Progenitor cell of endocrine pancreas (in vitro differentiated cells): ENCODE measurements at places on chromosomes 5 and 9. TPM values are rescaled to one million over a fixed set of nuclear protein-coding genes. Genes with fewer than 3 reads are reported as not detected.
A peak's percentile ranks its signal among the peaks of the same experiment; 100 is the strongest.

The FBN2 gene
- total RNA-seq = 6.6 and 16.3 TPM in 2 replicates

The LHFPL2 gene
- total RNA-seq = 15.0 and 18.3 TPM in 2 replicates

The DNAH5 gene
- 1.4 TPM in 2 replicates for total RNA-seq

The RMRP gene
- 15,251 and 16,487 TPM in 2 replicates for total RNA-seq

The PCDHB14 gene
- total RNA-seq = 7.9 and 8.0 TPM in 2 replicates

The PCDHGA2 gene
- 0.72 and 1.1 TPM in 2 replicates for total RNA-seq

The PALM2AKAP2 gene
- total RNA-seq = 0.51 and 0.74 TPM in 2 replicates

The TRAPPC13 gene
- 20.8 and 22.8 TPM in 2 replicates for total RNA-seq

The FGF1 gene
- total RNA-seq = not detected in 2 replicates

DNA sequence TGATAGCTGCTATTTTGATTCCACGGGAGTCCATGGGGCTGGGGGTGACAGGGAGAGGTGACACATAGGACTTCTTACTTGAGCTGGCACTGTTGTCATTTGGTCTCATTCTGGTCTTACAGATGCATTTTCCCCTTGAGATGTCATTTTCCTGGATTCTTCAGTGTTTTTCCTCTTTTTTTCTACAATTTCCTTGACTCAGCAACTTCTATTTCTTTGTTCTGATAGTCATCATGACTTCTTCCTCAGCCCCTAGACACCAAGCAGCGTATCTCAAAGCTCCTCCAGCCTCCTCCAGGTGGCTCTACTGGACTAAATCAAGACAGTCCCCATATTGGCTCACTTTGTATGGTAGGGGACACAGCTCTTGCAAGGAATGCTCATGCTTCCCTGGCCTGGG is 16.5 kb downstream of the LVRN start:
- DNase-seq = no peak
- no peaks in the 10 kb centered on the region for H3K36me3 ChIP-seq
- H3K27ac ChIP-seq = no peak overlapping the region
- no peak overlapping the region for H3K4me3 ChIP-seq

GRCh38 chr9:133210202-133210532 is 1.1 kb upstream of the OBP2B start:
- no peak for DNase-seq
- H3K4me1 ChIP-seq = peaks cover 5% of the 10 kb centered on the region
- no peak overlapping the region for H3K27ac ChIP-seq
- no peak overlapping the region for H3K4me3 ChIP-seq
- H3K27me3 ChIP-seq = peaks cover 39% of the 10 kb centered on the region
- no peaks in the 10 kb centered on the region for H3K36me3 ChIP-seq

DNA sequence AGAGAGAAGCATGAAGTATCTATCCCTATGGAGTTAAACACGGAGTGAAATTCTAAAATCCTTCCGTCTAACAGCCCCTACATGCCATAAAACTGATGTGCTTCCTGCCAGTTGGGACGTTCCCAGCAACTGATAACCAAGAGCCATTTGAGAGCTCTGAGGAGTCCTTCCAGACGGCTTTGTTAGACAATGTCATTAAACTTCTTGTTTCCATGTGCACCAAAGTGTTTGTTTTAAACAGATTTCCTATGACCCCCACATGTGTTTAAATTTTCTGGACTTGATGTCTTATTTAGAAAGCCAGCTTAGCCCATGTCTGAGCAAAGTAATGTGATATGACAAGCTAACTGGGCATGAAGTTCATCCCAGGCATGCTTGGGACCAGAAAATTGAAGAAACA is 57.2 kb upstream of the LPAR1 start:
- no peaks in the 10 kb centered on the region for H3K36me3 ChIP-seq
- no peak for DNase-seq
- H3K4me3 ChIP-seq = no peak overlapping the region
- peaks cover 16% of the 10 kb centered on the region for H3K27me3 ChIP-seq
- peaks cover 16% of the 10 kb centered on the region for H3K4me1 ChIP-seq
- H3K27ac ChIP-seq = no peak overlapping the region

DNA sequence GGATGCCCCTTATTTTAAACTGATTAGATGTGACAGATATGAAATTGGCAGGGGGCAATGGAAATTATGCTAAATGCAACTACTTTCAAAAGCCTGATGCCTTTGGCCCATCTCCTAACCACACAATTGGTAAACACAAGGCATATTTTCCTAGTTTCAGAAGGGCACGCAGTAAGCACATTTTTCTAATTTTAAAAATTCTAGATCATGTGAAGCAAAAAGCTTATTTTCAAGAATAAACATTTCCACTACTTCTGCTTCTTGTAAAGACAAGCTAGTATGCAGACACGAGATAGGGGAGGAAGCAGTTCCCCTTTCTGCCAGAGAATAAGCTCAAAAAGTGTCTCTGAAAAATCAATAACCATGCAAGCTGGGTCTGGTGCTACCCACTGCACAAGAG is 67.7 kb downstream of the ABCA1 start:
- H3K4me3 ChIP-seq = no peak overlapping the region
- H3K27ac ChIP-seq = no peak overlapping the region
- DNase-seq = no peak
- H3K36me3 ChIP-seq = peaks cover 4% of the 10 kb centered on the region
- H3K4me1 ChIP-seq = peaks cover 40% of the 10 kb centered on the region

DNA sequence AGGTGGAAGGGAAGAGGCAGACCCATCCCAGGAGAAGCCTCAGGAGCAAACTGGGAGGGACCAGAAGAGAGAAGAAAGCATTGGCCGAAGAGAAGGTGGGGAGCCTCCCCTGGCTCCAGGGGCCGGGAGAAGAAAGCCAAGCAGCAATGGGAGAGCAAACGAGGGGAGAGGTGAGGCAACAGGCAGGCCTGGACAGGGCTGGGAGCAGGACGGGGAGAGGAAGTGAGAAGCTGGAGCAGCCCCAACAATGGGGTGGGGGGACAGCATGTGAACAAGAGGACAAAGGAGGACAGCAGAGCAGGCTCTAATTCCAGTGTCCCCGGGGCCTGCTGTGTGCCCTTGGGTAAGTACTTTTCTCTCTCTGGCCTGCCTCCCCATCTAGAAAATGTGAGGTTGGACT is 115.3 kb downstream of the PSD2 start:
- H3K27me3 ChIP-seq = peaks cover 7% of the 10 kb centered on the region
- H3K4me3 ChIP-seq = no peak overlapping the region
- DNase-seq = no peak
- no peak overlapping the region for H3K27ac ChIP-seq

- H3K27me3 ChIP-seq = no peaks in the 10 kb centered on the region
- H3K4me1 ChIP-seq = peaks cover 10% of the 10 kb centered on the region
- H3K27ac ChIP-seq = no peak overlapping the region
- no peak for DNase-seq
- no peak overlapping the region for H3K4me3 ChIP-seq
Measured at GRCh38 chr5:82169892-82170291, 108.3 kb downstream of the RPS23 start.

GRCh38 chr9:118761016-118761790 is 608.0 kb downstream of the BRINP1 start:
- no peak for DNase-seq
- no peaks in the 10 kb centered on the region for H3K4me1 ChIP-seq
- H3K27me3 ChIP-seq = no peaks in the 10 kb centered on the region
- H3K4me3 ChIP-seq = no peak overlapping the region
- H3K27ac ChIP-seq = no peak overlapping the region

DNA sequence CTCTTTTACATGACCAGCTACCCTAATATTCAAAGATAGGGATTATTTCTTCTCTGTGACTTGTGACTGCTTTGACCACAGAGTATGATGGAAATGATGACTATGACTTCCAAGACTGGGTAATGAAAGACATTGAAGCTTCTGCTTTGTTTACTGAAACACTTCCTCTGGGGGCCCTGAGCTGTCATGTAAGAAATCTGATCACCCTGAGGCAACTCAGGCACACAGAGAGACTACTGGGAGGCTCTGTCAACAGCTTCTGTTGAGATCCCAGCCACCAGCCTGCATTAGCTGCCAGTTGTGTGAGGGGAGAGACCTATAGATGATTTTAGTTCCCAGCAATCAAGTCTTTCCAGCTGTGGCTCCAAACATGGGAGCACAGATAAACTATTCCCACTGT is 76.5 kb downstream of the KCTD16 start:
- DNase-seq = no peak
- peaks cover 10% of the 10 kb centered on the region for H3K4me1 ChIP-seq
- H3K4me3 ChIP-seq = no peak overlapping the region
- H3K27ac ChIP-seq = no peak overlapping the region
- no peaks in the 10 kb centered on the region for H3K27me3 ChIP-seq
- peaks cover 1% of the 10 kb centered on the region for H3K36me3 ChIP-seq

GRCh38 chr9:69139596-69139995 is 34.5 kb upstream of the TJP2 start:
- peaks cover 15% of the 10 kb centered on the region for H3K4me1 ChIP-seq
- no peaks in the 10 kb centered on the region for H3K27me3 ChIP-seq
- H3K4me3 ChIP-seq = no peak overlapping the region

DNA sequence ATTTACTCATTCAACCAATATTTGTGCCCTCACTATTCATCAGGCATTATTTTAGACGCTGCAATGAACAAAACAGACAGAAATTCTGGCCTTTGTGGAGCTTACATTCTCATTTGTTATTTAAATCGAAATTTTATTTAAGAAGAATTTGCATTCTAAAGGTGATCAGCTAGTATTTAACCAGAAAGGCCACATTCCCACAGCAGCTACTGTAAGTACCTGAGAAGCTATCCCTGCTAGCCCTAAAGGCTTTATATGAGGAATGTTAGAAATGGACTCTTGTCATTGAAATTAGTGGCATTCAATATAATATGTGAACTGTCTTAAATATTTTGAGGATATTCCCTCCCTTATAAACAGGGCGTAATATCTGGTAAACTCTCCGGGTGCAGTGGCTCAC is 35.0 kb upstream of the GOLM1 start:
- H3K4me3 ChIP-seq = no peak overlapping the region
- no peak for DNase-seq
- H3K27me3 ChIP-seq = peaks cover 46% of the 10 kb centered on the region
- no peaks in the 10 kb centered on the region for H3K36me3 ChIP-seq

DNA sequence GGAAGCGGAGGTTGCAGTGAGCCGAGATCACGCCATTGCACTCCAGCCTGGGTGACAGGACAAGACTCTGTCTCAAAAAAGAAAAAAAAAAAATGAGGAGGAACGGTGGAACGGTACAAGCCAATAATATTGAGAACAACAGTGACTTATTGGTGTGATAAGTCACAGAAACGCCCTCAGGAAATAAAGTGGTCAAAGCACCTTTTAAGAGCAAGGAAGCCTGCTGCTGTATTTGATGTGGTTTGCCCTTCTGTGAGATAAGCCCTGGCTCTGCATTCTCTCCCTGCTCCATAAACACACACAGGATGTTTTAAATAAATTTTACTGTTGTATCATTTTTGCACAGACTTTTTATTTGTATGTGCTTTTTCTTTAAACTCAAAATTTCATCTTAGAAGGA is 269.9 kb upstream of the MSX2 start:
- H3K4me1 ChIP-seq = peaks cover 9% of the 10 kb centered on the region
- no peak overlapping the region for H3K27ac ChIP-seq
- H3K27me3 ChIP-seq = no peaks in the 10 kb centered on the region
- no peak overlapping the region for H3K4me3 ChIP-seq
- DNase-seq = no peak
- no peaks in the 10 kb centered on the region for H3K36me3 ChIP-seq

DNA sequence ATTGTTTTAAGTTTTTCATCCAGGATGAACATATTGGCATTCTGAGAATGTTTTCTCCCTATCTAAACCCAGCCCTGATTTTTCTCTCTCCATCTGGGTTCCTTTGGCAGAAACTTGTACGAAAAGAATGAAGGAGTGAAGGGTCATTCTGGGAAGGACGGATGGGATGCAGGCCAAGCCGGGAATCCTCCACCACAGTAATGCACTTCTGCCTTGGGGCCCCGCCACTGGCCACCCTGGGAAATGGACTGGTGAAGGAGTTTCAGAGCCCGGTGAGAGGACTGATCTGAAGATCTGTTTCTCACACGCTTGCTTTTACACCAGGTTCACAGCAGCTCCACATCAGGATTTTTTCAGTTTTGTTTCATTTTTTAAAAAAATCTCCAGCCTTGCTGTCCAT is 554.8 kb downstream of the BNC2 start:
- no peak for DNase-seq
- peaks cover 24% of the 10 kb centered on the region for H3K27me3 ChIP-seq
- no peaks in the 10 kb centered on the region for H3K36me3 ChIP-seq
- H3K4me3 ChIP-seq = no peak overlapping the region

- no peaks in the 10 kb centered on the region for H3K27me3 ChIP-seq
- H3K27ac ChIP-seq = no peak overlapping the region
- H3K36me3 ChIP-seq = no peaks in the 10 kb centered on the region
- peaks cover 30% of the 10 kb centered on the region for H3K4me1 ChIP-seq
- H3K4me3 ChIP-seq = no peak overlapping the region
Measured at GRCh38 chr9:120692901-120693699, 21.2 kb downstream of the MEGF9 start.

- no peaks in the 10 kb centered on the region for H3K36me3 ChIP-seq
- no peak overlapping the region for H3K27ac ChIP-seq
- peaks cover 15% of the 10 kb centered on the region for H3K27me3 ChIP-seq
- H3K4me3 ChIP-seq = no peak overlapping the region
- no peak for DNase-seq
- H3K4me1 ChIP-seq = no peaks in the 10 kb centered on the region
Measured at GRCh38 chr9:109956717-109957440, 176.9 kb downstream of the PALM2AKAP2 start.

DNA sequence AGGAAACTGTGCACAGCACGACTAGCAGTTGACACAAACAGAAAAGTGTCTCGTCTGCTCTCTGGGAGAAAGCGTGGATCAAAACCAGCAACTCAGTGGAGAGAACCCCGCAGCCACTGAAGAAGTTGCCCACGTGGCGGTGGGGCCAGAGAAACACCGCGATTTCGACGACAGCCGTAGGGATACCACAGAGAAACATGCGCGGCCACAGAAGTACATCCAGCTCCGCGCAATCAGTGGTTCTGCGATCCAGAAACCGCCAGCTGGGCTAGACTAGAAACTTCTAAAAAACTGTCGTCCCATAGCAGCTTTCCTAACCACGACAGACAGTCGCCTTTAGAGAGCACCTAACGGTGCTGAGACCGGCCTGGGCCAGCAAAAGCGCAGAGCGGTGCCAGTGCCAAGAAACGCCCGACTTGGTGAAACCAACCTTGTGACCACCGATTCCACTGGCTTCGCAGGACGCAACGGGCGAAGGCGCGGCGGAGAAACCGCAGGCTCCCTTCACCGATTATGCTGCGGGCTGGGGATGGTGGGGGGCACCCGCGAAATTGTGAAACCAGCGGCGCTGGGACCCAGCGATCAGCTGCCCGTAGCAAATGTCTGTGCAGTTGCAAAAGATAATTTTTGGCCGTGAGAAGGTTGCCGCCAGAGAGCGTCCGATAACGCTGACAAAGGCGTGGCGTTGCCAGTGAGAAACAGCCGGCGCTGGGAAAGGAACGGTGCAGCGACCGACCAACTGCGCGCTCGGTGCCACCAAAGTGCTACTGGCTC is 2.7 kb upstream of the ANXA2R start:
- H3K27ac ChIP-seq = peak overlapping the region; percentile 71
- H3K4me1 ChIP-seq = peaks cover 11% of the 10 kb centered on the region
- no peaks in the 10 kb centered on the region for H3K36me3 ChIP-seq
- no peak for DNase-seq
- peak overlapping the region; percentile 74 for H3K4me3 ChIP-seq
- H3K27me3 ChIP-seq = peaks cover 82% of the 10 kb centered on the region

DNA sequence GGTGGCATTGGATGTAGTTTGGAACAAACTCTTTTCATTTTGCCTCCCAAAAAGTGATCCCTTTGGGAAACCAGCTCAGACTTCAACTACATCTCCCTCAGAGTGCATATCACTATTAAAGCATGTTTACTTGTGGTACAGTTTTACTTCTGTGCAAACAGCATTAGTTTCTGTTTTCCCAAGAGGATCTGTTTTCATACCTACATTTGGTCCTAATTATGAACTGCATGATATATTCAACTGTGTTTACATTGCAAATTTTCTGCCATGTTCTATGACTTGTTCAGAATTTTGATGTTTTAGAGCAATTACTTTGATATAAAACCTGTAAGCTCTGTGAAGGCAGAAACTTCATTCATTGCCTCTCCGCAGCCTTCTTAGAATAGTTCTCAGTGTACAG is 681.5 kb upstream of the ACO1 start:
- H3K4me1 ChIP-seq = peaks cover 3% of the 10 kb centered on the region
- H3K36me3 ChIP-seq = peaks cover 1% of the 10 kb centered on the region
- DNase-seq = no peak
- H3K27me3 ChIP-seq = no peaks in the 10 kb centered on the region
- H3K4me3 ChIP-seq = no peak overlapping the region
